Stimulated activated CD8-positive, alpha-beta memory T cell treated with anti-CD3 and anti-CD28 coated beads, Interleukin-2, amount 100 ng/mL, for 1 hour (primary cell): ENCODE measurements at places on chromosomes 2 and 18.

DNA sequence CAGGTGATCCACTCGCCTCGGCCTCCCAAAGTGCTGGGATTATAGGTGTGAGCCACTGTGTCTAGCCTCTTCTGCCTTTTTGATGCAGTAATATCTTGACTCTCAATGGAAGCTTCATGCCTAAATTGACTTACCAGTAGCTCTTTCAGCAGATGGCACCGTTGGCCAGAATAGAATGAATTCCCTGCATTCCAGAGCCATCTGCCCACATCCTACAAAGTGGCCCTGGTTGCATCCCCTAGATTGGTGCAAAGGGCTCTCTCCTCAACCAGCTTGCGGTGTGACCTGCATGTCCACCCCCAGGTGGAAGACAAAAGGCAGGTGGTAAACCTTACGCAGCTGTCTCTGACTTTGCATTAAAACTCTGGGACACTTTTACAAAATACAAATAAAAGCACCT lies 4.4 kb upstream of the PARD6G start:
- DNase-seq, result no peak

- no peak for DNase-seq
Measured at GRCh38 chr2:159117658-159118057, 149.2 kb downstream of the TANC1 start.

DNA sequence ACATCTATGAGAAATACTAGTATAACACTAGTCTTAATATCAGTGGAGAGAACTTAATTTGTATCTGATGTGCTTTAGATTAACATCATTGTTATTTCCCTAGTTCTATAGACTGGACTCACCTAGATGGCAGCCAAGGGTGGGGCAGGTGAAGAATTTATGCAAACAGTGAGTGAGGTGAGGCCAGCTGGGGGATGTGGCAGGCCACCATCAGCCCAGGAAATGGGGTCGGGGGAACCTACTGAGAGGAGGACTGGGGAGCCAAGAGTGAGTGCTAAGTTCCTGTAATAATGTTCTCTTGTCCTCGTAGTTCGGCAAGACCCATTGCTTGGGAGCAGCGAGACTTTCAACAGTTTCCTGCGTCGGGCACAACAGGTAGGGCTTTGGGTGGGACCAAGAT lies 2.5 kb downstream of the SNX17 start:
- no peak for DNase-seq

GRCh38 chr2:148540022-148540421 lies 104.5 kb upstream of the EPC2 start:
- no peak for DNase-seq

GRCh38 chr2:24566209-24566608 lies 75.2 kb downstream of the NCOA1 start:
- no peak for DNase-seq

GRCh38 chr18:77203071-77203470 lies 46.6 kb upstream of the GALR1 start:
- no peak for DNase-seq

GRCh38 chr2:136125236-136125635 lies 7.3 kb upstream of the CXCR4 start:
- no peak for DNase-seq

DNA sequence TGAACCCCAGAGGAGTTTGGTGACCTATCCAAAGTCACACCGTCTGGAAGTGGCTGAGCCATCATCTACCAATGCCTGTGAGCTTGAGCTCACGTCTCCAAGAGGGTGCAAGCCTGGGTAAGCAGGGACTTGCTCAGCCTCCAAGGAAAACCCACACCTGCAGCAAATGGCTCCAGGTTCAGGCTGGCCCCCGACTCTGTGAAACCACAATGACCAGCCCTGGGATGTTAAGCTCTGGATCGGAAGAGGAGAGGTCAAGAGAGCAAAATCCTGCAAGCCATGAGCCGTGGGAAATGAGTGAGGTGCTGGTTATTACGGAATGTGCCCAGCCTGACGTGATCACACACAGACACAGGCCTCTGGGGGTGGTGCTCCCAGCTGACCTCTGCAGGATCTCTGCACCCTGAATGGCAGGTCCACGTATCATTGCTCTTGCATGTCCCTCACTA lies 94.1 kb upstream of the OTOS start:
- no peak for DNase-seq

GRCh38 chr2:186590350-186590758 lies 498 bp downstream of the ITGAV start:
- DNase-seq, result no peak

GRCh38 chr2:119253114-119253702 lies 29.6 kb downstream of the STEAP3 start:
- DNase-seq, result no peak

DNA sequence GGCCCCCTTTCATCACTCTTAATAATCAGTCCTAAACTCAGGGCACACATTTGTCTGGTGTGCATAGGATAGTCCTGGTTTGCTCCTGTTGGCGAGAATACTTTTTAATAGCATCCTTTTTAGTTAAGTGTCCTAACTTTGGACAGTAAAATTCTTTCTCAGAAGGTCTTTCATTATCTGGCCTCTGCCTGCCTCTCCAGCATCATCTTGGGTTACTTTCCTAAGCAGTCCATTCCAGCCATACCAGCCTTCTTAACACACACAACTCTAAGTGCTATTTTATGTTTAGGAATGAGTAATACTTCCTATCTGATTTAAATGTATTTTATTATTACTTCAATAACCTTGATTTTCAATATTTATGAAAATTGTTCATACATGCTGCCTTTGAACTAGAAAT lies 151.0 kb downstream of the ACOXL start:
- DNase-seq, result no peak
